ENCODE measurements at places on chromosomes 2 and 18.

DNA sequence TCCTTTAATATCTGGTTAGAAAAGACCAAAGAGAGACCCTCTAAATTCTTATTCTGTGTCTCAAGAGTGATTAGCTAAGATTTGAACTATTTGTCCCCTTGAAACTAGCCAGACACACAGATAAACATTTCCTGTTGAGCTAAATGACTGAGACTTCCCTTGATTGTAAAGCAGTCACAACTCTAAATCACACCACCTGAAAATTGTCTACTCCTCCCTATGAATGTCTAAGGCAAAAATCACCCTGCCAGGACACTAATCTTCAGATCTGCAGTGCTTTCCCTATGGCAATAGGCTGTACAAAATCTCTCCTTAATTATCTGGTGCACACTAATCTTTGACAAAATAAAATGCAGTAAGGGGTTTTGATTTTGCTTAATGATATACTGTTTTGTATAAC lies 200.5 kb upstream of the GULP1 start:
- DNase-seq: no peak

- no peak for DNase-seq
Observed at GRCh38 chr2:238107525-238108422, 7.6 kb downstream of the ESPNL start.

GRCh38 chr18:54159906-54160305 lies 64.6 kb downstream of the MBD2 start:
- DNase-seq: no peak

- no peak for DNase-seq
Observed at GRCh38 chr2:68057658-68058396, 5.0 kb downstream of the C1D start.

GRCh38 chr2:236849508-236849907 lies 236.2 kb upstream of the COPS8 start:
- DNase-seq: no peak

- DNase-seq: no peak
Observed at GRCh38 chr18:9468998-9469397, 6.3 kb upstream of the RALBP1 start.

- DNase-seq: no peak
Observed at GRCh38 chr2:140658760-140659692, 1471.8 kb downstream of the LRP1B start.

DNA sequence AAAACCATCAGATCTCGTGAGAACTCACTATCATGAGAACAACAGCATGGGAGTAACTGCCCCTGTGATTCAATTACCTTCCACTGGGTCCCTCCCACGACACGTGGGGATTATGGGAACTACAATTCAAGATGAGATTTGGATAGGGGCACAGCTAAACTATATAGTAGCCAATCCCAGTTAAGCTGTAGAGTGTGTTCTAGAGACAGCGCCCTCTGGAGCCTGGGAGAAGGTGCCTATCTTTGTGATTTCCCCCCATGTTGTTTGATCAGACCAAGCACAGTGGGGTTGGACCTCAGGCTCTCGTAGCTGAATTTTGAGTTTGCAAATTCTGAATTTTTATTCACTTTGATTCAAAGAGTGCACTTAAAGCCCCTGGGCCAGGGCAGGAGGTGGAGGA lies 108.2 kb upstream of the TWIST2 start:
- no peak for DNase-seq

DNA sequence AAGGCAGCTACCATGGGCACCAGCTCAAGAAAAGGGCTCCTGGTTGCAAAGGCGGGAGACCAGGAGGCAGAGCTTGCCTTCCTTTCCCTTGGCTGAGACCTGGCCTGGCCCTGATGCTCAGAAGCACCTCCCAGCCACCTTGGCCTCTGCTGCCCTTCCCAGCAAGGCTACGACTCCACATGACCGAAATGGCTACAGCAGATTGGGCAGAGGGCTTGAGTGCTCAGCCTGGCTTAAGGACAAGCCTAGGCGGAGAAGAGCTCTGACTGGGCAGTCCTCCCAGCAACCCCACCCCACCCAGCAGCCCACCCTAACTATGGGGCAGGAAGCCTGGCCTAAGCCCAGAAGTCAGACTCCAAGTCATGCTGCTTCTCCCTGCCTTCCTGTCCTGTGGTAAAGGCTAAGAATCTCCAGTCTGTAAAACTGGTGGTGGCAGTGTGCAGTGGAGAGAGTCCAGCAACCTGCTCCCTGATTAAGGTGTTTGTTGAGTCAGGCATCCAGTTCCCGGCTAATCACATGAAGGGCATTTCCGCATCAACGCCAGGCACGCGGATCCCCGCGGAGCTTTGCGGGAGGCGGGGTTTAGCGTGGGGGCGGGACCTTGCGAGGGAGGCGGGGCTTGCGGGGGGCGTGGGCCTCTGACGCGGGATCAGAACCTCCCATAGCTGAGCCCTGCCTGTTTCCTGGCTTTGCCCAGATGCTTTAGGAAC lies 256.0 kb downstream of the BCL11A start:
- no peak for DNase-seq

DNA sequence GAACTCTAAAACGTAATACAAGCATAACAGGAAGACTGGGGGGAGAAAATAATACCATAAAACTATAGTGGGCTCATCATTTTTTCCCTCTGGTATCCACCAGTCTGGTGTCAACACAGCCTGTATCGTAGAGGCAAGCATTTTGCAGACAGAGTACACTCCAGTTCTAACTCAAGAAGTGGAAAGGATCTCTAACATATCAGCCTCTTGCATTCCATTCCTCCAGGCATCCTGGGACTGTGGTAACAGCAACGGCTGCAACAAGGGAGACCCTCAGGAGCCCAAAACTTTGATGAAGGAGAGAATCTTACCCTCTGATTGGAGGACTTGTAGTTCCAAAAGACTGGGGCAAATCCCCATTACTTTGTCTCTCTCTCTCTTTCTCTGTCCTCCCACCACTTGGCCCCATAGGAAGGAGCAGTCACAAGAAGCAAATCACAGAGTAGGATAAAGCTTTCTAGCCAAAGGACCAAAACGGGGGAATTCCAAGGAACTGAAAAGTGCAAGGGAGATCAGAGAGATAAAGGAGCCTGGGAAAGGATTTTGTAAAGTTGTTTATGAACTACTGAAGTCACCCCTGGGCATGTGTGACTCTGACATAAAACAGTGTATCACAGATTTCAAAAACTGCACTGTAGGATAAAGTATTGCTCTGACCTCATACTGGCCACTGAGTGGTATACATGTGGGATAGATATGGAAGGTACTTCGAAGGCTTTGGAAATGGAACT lies 11.9 kb downstream of the FRZB start:
- DNase-seq: no peak

- no peak for DNase-seq
Observed at GRCh38 chr2:101991721-101992145, at the start of gene IL1R2. IL1R2 (plus strand) TSS chr2:101991960; CDS start chr2:102008576, 16,616 bp downstream.

DNA sequence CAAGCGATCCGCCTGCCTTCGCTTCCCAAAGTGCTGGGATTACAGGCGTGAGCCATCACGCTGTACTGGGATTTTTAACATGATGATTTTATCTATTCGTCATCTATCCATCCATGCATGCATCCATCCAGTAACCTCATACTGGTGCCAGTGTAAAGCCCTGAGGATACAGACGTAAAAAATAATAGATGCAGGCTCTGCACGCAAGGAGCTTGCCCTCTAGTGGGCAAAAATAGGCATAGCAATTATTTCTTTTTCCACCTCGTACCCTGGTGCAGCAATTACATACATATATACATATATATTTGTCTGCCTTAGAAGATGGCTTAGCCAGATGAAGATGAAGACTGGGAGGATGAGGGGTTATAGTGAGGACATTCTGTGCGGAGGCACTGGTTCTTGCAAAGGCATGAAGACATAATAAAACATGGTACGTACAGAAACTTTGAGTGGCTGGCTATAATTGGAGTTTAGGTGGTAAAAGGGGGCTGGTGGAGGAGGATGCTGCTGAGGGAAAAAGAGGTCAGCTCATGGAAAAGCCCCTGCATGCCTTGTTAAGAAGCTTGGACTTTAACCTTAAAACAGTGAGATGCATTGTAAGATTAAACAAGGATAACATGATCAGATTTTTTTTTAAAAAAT lies 19.6 kb upstream of the RPIA start:
- no peak for DNase-seq

DNA sequence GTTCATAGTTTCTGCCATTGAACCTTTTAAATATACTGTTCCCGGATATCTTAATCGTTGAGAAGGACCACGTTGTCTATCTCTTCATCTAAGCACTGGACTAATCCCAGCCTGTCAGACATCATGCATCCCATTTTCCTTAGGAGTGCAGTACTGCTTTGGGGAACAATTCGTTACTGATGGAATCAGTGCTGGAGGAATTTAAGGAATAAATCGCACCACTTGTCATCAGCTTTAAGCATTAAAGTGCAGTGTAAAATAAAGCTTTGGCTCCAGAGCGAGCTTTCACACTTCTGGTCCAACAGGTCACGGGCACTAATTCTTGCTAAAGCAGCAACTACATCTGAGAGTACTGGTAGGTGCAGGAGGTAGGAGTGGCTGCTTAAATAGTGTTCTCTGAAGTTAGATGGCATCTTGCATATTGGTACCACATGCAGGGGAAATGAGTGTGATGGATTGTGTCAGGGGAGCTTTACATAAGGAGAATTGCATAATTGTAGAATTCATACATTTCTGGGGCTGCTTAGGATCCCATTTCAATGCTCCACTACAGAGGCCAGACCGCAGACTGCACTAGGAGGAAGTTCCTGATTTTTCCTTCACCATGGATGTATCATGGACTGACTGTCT lies 105.7 kb upstream of the RASGRP3 start:
- no peak for DNase-seq

- DNase-seq: no peak
Observed at GRCh38 chr2:187055463-187055862, 206.5 kb upstream of the ZSWIM2 start.

DNA sequence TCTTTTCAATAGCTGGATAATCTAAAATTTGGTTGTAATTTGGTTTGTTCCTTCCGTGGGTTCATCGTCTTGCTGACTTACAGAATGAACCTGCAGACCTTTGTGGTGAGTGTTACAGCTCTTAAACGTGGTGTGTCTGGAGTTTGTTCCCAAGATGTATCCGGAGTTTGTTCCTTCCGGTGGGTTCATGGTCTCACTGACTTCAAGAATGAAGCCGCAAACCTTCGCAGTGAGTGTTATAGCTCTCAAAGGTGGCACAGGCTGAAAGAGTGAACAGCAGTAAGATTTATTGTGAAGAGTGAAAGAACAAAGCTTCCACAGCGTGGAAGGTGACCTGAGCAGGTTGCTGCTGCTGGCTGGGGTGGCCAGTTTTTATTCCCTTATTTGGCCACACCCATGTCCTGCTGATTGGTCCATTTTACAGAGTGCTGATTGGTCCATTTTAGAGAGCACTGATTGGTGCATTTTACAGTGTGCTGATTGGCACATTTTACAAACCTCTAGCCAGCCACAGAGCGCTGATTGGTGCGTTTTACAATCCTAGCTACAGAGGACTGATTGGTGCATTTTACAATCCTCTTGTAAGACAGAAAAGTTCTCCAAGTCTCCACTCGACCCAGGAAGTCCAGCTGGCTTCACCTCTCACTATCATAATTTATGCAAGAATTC lies 16.6 kb downstream of the RALB start:
- no peak for DNase-seq

- DNase-seq: no peak
Observed at GRCh38 chr2:132923787-132924186, 253.8 kb upstream of the LYPD1 start.

GRCh38 chr2:127566139-127566417 lies 30.6 kb downstream of the MYO7B start:
- no peak for DNase-seq

DNA sequence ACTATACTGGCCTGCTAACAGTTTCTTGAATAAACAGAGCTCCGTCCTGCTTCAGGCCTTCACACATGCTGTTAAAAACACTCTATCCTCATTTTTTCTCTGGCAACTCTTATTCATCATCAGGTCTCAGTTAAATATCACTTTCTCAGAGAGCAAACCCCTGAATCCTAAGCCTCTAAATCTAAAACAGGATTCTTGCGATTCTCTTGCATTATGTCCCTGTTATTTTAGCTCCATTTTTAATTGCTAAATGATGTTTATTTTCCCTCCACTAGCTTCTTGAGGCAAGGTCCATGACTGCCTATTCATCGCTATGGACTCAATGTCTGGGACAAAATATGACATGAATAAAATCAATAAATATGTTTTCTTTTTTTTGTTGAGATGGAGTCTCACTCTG lies 190.7 kb upstream of the SMAD7 start:
- DNase-seq: no peak

DNA sequence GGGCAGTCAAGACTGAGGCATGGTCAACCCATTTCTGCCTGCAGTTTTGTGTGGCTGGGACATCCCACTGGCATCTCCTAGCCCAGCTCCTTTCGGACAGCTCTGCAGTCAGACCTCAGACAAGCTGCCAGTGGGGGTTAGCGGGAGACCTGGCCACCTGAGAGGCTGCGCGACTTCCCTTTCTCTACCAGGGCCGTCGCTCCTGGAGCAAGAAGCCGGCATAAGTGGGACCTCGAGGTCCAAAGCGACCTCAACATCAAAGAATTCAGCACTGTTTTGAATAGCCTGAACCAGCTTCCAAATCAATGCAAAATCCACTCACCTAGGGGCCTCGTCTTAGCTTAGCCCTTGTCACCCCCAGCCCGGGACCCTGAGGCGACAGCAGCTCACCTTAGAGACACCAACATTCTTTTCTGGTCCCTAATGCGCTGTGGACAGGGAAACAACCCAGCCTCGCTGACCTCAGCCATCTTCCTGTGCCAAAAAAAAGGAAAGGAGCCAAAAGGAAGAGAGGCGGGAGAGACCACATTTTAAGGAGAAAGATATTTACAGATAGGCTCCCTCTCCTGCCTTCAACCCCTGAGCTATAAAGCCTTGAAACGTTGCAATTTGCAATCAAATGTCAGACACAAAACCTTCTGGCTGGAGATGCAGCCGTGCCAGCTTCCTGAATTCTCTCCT lies 81.2 kb downstream of the GFPT1 start:
- DNase-seq: no peak

DNA sequence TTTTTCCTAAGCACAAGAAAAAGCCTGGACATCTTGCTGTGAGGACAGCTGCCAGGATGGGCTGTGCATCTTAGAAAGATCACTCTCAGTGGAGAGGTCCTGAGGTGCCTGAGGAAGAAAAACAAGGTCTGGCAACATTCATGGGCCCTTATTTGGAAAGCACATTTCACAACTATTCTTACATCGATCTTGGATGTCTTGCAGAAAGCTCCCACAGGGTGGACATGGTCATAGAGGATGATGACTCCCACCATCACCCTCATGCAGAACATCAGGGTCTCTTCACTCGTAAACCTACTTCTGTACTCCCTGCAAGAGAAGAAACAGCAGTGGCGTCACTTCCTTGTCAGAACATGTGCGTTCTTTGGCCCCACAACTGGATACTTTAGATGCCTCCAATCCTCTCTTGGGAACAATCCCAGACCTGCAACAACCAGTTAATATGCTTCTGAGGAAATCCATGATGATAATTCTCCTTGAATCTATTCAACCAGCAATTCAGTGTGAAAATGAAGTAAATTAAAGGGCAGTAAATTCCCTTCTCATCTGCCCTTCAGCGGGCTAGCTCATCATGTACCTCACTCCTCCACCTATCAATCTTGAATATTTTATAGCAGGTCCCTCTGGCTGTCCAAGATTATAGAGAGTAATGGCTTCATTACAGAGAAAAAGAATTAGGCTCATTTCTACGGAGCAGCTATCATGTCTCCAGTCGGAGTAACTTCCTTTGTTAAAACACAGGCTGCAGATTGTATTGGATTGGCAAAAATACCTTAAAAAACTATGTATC lies 106.2 kb downstream of the CYRIA start:
- DNase-seq: no peak

GRCh38 chr2:136259551-136259950 lies 141.6 kb upstream of the CXCR4 start:
- DNase-seq: no peak

- no peak for DNase-seq
Observed at GRCh38 chr2:9497017-9497416, 22.7 kb downstream of the IAH1 start.
